Prostate gland (tissue), 2 donors: ENCODE measurements at places on chromosomes 1 and 21.

DNA sequence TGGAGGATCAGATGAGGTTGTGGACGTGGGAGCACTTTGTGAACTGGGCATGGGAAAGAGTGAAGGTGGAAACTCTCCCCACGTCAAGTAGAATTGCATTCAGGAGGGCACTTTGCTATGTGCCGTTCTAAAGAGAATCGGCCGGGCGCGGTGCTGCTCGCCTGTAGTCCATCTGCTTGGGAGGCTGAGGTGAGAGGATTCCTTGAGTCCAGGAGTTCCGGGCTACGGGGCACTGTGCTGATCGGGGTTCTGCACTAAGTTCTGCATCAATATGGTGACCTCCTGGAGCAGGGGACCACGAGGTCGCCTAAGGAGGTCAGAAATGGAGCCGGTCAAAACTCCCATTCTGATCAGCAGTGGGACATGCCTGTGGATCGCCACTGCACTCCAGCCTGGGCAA, 141.9 kb downstream of the PEX14 start:
- no peak for DNase-seq

GRCh38 chr1:180630408-180631193, 1.2 kb upstream of the XPR1 start:
- no peak for DNase-seq

- DNase-seq: no peak
Observed at GRCh38 chr1:97383797-97384196, 537.0 kb downstream of the DPYD start.

GRCh38 chr1:214228976-214229375, 52.0 kb upstream of the SMYD2 start:
- no peak for DNase-seq

DNA sequence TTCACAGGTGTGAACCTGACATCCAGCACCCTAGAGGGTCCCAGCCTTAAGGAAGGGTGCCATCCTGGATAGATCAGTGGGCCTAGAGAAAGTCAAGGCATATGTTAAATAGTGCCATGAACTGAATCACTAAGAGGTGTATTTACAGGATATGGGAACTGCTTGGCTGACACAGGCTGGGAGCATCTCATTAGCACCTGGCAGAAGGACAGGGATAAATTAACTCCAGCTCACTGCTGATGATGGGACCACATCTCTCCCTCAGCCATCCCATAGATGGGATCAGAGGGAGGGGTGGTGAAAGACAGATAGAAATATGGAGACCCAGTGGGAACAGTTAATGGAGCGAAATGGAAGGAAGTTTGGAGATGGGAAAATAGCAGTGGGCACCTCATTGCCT, 122.0 kb downstream of the IGSF21 start:
- DNase-seq: no peak

- no peak for DNase-seq
Observed at GRCh38 chr1:48291421-48291820, 68.9 kb downstream of the SLC5A9 start.

DNA sequence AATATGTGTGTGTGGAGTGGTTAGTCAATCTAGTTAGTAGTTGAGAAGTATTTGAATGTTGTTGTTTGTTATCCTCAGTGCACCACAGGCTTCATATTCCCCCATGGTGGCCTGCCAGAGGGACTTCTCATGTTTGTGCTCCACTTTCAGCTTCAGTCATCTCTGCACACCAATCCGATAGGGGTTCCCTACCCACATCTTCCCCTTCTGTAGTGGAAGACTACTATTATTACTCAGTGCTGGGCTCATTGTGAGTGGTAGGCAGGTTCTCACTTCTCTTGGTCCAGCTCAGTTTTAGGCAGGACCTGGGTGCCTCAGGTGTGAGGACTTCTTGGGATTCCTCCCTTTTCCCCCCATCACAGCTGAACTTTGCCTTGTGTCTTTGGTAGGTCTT, 14.2 kb downstream of the MT1HL1 start:
- no peak for DNase-seq

- DNase-seq: no peak
Observed at GRCh38 chr1:209341146-209341545, 242.4 kb upstream of the CAMK1G start.

DNA sequence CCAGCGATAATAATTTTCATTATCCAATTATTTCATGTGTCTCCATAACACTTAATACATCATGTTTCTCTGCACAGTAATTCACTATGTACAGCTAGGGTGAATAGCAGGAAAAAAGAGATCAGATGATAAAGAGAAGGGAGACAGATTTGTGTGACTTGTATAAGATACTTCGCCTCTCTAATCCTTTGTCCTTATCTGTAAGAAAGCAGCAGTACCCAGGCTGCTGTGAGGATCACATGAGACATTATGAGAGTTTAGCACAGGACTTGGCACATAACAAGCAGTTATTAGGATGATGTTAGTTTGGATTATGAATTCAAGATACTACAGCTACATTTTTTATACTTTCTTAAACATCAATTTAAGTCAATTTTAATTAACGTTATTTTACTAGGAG, 6.3 kb downstream of the ERG start:
- no peak for DNase-seq

- DNase-seq: no peak
Observed at GRCh38 chr1:201360486-201360885, 17.0 kb downstream of the TNNT2 start.

GRCh38 chr1:101064697-101065096, 39.1 kb upstream of the DPH5 start:
- no peak for DNase-seq

- peak; percentile 3 for DNase-seq
Observed at GRCh38 chr21:46110499-46111192, 12.7 kb downstream of the COL6A2 start.

GRCh38 chr21:35394634-35395369, 345.7 kb upstream of the RUNX1 start:
- DNase-seq: no peak

- no peak for DNase-seq
Observed at GRCh38 chr1:68525781-68526180, 28.9 kb upstream of the DEPDC1 start.

- DNase-seq: no peak
Observed at GRCh38 chr21:21963911-21964310, 965.7 kb downstream of the NCAM2 start.

DNA sequence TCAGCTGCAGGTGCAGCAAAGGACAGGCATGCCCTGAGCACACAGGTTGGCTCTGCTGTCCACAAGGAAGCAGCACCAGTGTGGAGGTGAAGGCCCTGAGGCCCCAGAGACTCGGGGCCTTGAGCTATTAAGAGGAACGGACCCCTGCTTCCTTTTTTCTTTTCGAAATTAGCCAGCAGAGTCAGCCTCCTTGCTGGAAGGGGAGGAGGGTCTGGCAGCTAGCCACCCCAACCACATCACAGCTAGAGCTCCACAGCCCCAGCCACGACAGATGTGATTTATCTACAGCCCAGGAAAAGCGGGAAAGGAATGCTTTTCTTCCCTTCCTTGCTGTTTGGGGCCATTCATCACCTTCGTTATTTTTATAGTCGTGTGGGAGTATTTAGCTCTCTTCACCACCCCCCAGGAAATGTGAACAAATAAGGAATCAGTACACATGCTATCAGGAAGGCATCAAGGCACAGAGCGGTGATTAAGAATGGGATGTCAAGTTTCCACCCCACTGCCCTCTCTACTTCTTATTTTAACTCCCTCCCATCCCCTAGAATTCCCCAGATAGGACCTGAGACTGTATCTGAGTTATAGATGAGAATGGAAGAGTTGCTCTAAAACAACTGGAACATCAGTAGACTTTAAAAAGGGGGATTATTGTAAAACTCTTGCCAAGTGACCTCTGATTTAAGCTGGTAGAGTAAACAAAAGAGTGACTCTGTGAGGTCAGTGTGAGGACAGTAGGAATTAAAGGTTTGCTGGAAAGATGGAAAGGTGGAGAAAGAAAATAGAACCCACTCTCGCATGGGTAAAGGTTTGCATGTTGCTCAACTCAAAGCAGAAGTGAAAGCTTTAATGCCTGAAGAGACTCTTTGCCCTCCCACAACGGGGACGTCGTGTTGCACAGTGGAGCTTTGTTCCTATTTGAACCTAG, 224.7 kb upstream of the GJB5 start:
- no peak for DNase-seq

- DNase-seq: no peak
Observed at GRCh38 chr1:176211396-176212165, 4.5 kb upstream of the COP1 start.

GRCh38 chr1:198756470-198756869, 117.6 kb downstream of the PTPRC start:
- DNase-seq: no peak

- DNase-seq: no peak
Observed at GRCh38 chr1:16441282-16441665, 750 bp downstream of the NECAP2 start.

GRCh38 chr1:17728123-17728712, 26.9 kb upstream of the ACTL8 start:
- DNase-seq: no peak

- no peak for DNase-seq
Observed at GRCh38 chr1:91537281-91537986, 36.8 kb downstream of the CDC7 start.

- no peak for DNase-seq
Observed at GRCh38 chr1:24080131-24080530, 31.8 kb downstream of the MYOM3 start.
